IPS DF 6.9 (cell line): ENCODE measurements at places on chromosomes 7 and 10.

- H3K36me3 ChIP-seq = no peaks in the 10 kb centered on the region
- H3K4me3 ChIP-seq = no peak overlapping the region
- H3K4me1 ChIP-seq = no peaks in the 10 kb centered on the region
- DNase-seq = no peak
Measured at GRCh38 chr10:6409971-6410643, 170.0 kb downstream of the PRKCQ start.

DNA sequence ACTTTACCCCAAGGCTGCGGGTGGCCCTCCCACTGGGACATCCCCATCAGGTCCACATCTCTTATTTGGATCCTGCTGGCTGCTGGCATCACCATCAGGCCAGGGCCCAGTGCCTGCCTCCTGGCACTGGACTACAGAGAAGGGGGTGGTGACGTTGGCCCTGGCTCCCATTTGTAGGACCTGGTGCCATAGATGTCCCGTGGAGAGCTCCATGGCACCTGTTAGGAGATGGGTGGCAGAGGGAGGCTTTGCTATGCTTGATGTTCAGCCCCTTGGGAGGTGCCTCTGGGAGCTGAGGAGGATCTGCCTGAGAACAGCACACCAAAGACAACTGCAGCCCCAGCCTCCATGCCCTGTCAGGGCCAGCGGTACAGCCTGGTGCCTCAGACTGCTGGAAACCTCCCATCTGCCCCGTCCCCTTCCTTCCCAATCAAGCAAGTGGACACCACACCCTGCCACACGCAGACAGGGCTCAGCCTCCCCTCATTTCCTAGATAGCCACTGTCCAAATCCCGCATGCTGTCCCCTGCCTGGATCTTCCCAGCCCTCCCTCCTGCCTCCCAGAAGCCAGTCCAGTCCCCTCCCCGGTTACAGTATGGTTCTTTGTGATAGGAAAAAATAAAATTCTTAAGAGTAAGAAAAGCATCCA, 230.0 kb upstream of the GRB10 start:
- DNase-seq = no peak
- H3K27ac ChIP-seq = no peak overlapping the region
- H3K4me3 ChIP-seq = no peak overlapping the region
- no peaks in the 10 kb centered on the region for H3K36me3 ChIP-seq
- no peaks in the 10 kb centered on the region for H3K4me1 ChIP-seq

GRCh38 chr10:81306971-81307782, 567.8 kb upstream of the NRG3 start:
- no peak for DNase-seq
- H3K4me1 ChIP-seq = no peaks in the 10 kb centered on the region
- no peak overlapping the region for H3K27ac ChIP-seq
- H3K27me3 ChIP-seq = no peaks in the 10 kb centered on the region
- H3K4me3 ChIP-seq = no peak overlapping the region
- no peaks in the 10 kb centered on the region for H3K36me3 ChIP-seq

- H3K4me3 ChIP-seq = peak overlapping the region; percentile 80; the same call in 1 of the 2 replicates
- no peak for DNase-seq
- H3K27ac ChIP-seq = no peak overlapping the region
- H3K36me3 ChIP-seq = peaks cover 27% of the 10 kb centered on the region
- no peaks in the 10 kb centered on the region for H3K27me3 ChIP-seq
- H3K4me1 ChIP-seq = no peaks in the 10 kb centered on the region; the same call in none of the 2 replicates
Measured at GRCh38 chr7:100157334-100158228, 942 bp downstream of the TRAPPC14 start.
